ENCODE measurements at places on chromosomes 2 and 18. TPM values are rescaled to one million over a fixed set of nuclear protein-coding genes. Genes with fewer than 3 reads are reported as not detected.

ATOH8 gene
- 0.12 TPM for total RNA-seq

SERPINB12 gene
- total RNA-seq: not detected

TTN gene
- total RNA-seq: 12.3 TPM

PXDN gene
- 0.58 TPM for total RNA-seq

NPPC gene
- not detected for total RNA-seq

GRCh38 chr2:11177871-11178690 is 22.8 kb downstream of the SLC66A3 start:
- DNase-seq: no peak
- H3K4me3 ChIP-seq: no peak overlapping the region
- H3K27me3 ChIP-seq: no peaks in the 10 kb centered on the region
- peaks cover 11% of the 10 kb centered on the region for H3K4me1 ChIP-seq
- no peak overlapping the region for H3K27ac ChIP-seq
- peaks cover 6% of the 10 kb centered on the region for H3K36me3 ChIP-seq

- no peak for DNase-seq
- no peak overlapping the region for H3K4me3 ChIP-seq
- H3K4me1 ChIP-seq: no peaks in the 10 kb centered on the region
- peaks cover 2% of the 10 kb centered on the region for H3K27me3 ChIP-seq
- no peaks in the 10 kb centered on the region for H3K36me3 ChIP-seq
These were observed 50.7 kb downstream of the RMDN2 start for GRCh38 chr2:37975808-37976207.

- peaks cover 1% of the 10 kb centered on the region for H3K36me3 ChIP-seq
- DNase-seq: no peak
- no peak overlapping the region for H3K4me3 ChIP-seq
- peaks cover 21% of the 10 kb centered on the region for H3K27me3 ChIP-seq
- no peaks in the 10 kb centered on the region for H3K4me1 ChIP-seq
- H3K27ac ChIP-seq: no peak overlapping the region
These were observed 21.1 kb upstream of the NAPG start for GRCh38 chr18:10504723-10505122.

- H3K27ac ChIP-seq: no peak overlapping the region
- H3K4me1 ChIP-seq: no peaks in the 10 kb centered on the region
- DNase-seq: no peak
- H3K36me3 ChIP-seq: no peaks in the 10 kb centered on the region
These were observed 6.8 kb downstream of the CCBE1 start for GRCh38 chr18:59690186-59690982.

GRCh38 chr18:28725876-28726275 is 548.9 kb upstream of the CDH2 start:
- no peaks in the 10 kb centered on the region for H3K27me3 ChIP-seq
- no peak overlapping the region for H3K27ac ChIP-seq
- no peak for DNase-seq

- no peaks in the 10 kb centered on the region for H3K27me3 ChIP-seq
- no peak overlapping the region for H3K4me3 ChIP-seq
- peaks cover 61% of the 10 kb centered on the region for H3K4me1 ChIP-seq
- H3K36me3 ChIP-seq: peaks cover 22% of the 10 kb centered on the region
- DNase-seq: no peak
- H3K27ac ChIP-seq: no peak overlapping the region
These were observed 31.3 kb downstream of the HPCAL1 start for GRCh38 chr2:10333966-10334365.

- no peak overlapping the region for H3K27ac ChIP-seq
- no peak overlapping the region for H3K4me3 ChIP-seq
- no peaks in the 10 kb centered on the region for H3K36me3 ChIP-seq
- no peaks in the 10 kb centered on the region for H3K4me1 ChIP-seq
- H3K27me3 ChIP-seq: no peaks in the 10 kb centered on the region
These were observed 71.3 kb upstream of the PID1 start for GRCh38 chr2:229342376-229342775.

DNA sequence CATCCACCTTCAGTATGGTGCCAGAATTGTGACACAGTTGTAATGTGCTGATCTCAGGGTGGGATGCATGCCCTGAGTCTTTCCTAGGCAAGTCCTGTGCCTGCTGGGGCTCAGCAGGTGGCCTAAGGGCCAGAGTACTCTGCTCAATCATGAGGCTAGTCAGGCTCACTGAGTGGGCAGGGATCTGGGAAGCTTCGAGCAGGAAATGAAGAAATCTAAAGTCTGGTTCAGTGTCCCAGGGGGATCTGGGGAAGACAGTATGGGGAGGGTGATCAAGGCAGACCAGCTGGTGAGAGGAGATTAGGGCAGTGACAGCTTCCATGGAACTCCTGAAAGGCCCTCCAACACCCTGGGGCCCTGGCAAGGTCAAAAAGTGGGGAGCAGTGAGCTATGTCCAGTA is 8.9 kb upstream of the ANKRD29 start:
- no peaks in the 10 kb centered on the region for H3K36me3 ChIP-seq
- DNase-seq: no peak
- H3K27ac ChIP-seq: no peak overlapping the region

- H3K4me3 ChIP-seq: no peak overlapping the region
- no peaks in the 10 kb centered on the region for H3K4me1 ChIP-seq
- H3K36me3 ChIP-seq: no peaks in the 10 kb centered on the region
- H3K27me3 ChIP-seq: no peaks in the 10 kb centered on the region
These were observed 1334.8 kb upstream of the CELF4 start for GRCh38 chr18:38900445-38900844.

DNA sequence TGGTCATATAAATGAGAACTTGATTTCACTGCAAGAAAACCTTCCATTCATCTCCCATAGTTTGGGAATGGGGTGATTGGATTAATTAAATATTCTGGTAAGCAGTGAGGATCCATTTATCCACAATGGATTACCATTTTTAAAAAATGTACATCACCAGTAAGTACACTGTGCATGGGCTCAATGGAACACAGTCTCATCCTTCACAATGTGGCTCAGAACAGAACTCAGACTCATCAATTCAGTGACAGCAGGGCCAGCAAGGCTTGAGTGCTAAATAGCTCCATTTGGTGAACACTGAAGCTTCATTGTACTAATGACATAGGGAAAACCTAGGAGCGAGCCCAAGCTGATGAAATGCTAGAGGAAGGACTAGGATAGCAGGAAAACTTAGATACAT is 223.8 kb downstream of the CMPK2 start:
- no peak overlapping the region for H3K27ac ChIP-seq
- H3K4me3 ChIP-seq: no peak overlapping the region
- H3K36me3 ChIP-seq: no peaks in the 10 kb centered on the region
- no peaks in the 10 kb centered on the region for H3K4me1 ChIP-seq

DNA sequence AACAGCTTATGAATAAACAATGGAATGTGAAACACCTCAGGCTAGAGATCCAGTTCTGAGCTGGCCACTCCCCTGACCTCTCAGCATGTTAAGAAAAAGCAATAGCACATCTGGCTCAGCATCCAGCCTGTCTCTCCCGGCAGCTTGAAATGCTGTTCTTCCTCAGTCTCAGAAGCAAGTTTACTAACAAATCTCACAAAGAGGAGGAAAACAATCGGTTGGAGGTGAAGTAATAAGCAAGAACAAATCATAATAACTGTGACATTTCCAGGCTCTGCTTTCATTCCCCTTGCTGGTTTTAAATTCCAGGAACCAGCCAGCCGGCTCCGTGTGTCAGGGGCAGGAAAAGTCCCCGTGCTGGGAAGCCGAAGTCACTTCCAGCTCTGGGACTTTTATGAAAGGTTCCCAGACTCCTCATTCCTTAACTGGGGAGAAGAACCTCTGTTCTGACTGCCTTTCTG is 133.9 kb upstream of the ARL4C start:
- H3K4me1 ChIP-seq: no peaks in the 10 kb centered on the region
- H3K27ac ChIP-seq: no peak overlapping the region
- peaks cover 4% of the 10 kb centered on the region for H3K27me3 ChIP-seq
- H3K36me3 ChIP-seq: no peaks in the 10 kb centered on the region
- DNase-seq: no peak

GRCh38 chr18:76564117-76564516 is 69.1 kb upstream of the ZNF516 start:
- peaks cover 17% of the 10 kb centered on the region for H3K27me3 ChIP-seq
- H3K4me1 ChIP-seq: no peaks in the 10 kb centered on the region
- H3K36me3 ChIP-seq: no peaks in the 10 kb centered on the region

- no peak overlapping the region for H3K27ac ChIP-seq
- no peak for DNase-seq
- H3K36me3 ChIP-seq: peaks cover 21% of the 10 kb centered on the region
- H3K27me3 ChIP-seq: no peaks in the 10 kb centered on the region
These were observed 3.6 kb upstream of the KCNJ13 start for GRCh38 chr2:232779934-232780333.

- H3K27me3 ChIP-seq: peaks cover 9% of the 10 kb centered on the region
- no peak overlapping the region for H3K4me3 ChIP-seq
- no peaks in the 10 kb centered on the region for H3K36me3 ChIP-seq
These were observed 76.5 kb upstream of the EPB41L3 start for GRCh38 chr18:5620289-5620688.

DNA sequence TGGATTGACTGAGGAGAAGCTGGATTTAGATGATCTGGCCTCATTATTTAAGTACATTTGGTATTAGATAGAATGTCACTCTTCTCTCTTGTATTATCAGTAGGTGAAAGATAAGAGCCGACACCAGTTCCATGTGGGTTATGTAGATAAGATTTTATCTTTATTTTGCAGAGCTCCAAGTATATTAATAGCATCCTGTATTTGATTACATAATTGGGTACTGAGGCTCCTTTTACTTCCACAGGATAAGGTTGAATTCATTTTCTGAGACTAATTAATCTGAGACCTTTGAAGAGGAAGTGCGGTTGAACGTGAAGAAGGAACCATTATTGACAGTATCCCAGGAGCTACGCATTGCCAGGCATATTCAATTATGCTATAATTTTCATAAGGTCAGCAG is 32.8 kb upstream of the CD226 start:
- no peaks in the 10 kb centered on the region for H3K27me3 ChIP-seq
- no peak for DNase-seq
- H3K4me1 ChIP-seq: peaks cover 47% of the 10 kb centered on the region
- H3K36me3 ChIP-seq: peaks cover 51% of the 10 kb centered on the region
- no peak overlapping the region for H3K4me3 ChIP-seq
- H3K27ac ChIP-seq: no peak overlapping the region

GRCh38 chr18:55953326-55953725 is 365.3 kb upstream of the TCF4 start:
- no peak overlapping the region for H3K27ac ChIP-seq
- no peak for DNase-seq
- no peaks in the 10 kb centered on the region for H3K36me3 ChIP-seq
- no peak overlapping the region for H3K4me3 ChIP-seq
- H3K27me3 ChIP-seq: no peaks in the 10 kb centered on the region

GRCh38 chr2:143176606-143177005 is 47.4 kb downstream of the ARHGAP15 start:
- H3K36me3 ChIP-seq: peaks cover 53% of the 10 kb centered on the region
- peak overlapping the region; percentile 88 for H3K27ac ChIP-seq
- DNase-seq: peak; percentile 10
- H3K27me3 ChIP-seq: no peaks in the 10 kb centered on the region
- peaks cover 61% of the 10 kb centered on the region for H3K4me1 ChIP-seq

DNA sequence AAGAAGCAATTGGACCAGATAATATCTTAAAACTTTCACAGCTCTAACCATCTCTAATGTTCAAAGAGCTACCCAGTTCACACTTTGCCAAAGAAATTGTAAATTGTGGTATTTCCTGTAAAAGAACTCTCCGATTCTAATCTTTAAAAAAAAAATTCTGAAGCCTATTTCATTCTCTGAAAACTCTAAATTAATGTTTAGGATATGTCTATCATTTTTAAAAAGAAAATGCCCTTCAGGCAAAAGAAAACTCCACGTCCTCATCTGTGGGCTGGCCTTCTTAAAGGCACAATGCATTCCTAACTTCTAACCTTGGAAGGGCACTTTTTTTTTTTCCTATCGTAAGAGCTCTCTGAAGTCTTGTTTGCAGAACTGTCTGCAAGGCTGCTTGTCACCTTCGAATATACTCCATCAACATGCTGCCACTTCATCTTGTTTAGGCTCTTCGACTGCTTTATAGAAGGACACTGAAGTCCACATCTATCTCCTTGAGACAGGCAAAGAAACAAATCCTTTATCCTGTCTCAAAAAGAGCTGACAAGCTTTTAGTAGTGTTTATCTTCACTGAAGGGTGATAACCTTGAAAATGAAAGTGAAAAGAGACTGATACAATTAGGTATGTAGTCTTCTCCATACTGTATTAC is 124.3 kb upstream of the SLC39A10 start:
- DNase-seq: peak; percentile 44
- peaks cover 78% of the 10 kb centered on the region for H3K4me1 ChIP-seq
- no peaks in the 10 kb centered on the region for H3K27me3 ChIP-seq
- peak overlapping the region; percentile 100 for H3K27ac ChIP-seq
- H3K36me3 ChIP-seq: peaks cover 40% of the 10 kb centered on the region

DNA sequence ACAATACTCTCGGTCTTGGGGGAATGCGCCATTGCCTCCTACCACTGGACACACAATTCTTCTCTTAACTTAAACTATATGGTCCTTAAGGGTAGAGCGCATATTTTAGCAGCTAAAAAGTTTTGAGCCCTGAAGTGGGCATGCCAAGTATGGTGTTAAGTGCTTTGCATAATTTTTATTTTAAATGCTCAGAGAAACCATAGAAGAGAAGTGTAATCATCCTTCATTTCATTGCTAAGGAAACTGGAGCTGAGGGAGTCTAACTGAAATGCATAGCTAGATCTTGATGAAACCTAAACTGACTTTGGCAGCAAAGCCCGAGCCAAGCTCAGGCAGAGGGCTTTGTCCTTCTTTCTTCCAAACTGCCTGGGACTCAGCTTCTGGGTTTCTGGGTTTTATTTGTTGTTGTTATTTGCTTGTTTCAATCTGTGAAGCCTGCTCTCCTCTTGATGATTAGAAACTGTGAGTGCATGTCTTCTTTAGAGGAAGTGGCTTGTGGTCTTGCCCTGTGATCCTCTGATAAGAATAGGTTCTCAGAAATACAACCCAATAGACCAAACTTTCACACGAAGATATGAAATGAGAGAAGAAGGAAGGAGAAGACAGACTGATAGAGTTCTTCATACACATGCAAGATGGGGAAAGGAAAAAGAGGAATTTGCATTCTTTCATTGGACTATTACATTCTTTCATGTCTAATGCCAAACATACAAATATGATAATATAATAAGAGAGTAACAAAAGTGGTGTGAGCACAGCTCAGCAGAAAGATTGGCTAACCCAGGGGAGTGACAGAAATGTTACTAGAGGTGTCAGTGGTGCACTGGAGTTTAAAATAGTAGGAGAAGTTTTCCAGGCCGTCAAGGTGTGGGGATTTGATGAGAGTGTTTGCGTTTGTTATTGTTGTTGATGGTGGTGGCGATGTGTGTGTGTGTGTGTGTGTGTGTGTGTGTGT is 7.5 kb upstream of the RNF144A start:
- peak; percentile 83 for DNase-seq
- peaks cover 87% of the 10 kb centered on the region for H3K36me3 ChIP-seq
- H3K27ac ChIP-seq: peak overlapping the region; percentile 97
- H3K4me1 ChIP-seq: peaks cover 91% of the 10 kb centered on the region
- H3K27me3 ChIP-seq: no peaks in the 10 kb centered on the region

Measured in activated CD4-positive, alpha-beta T cell treated with anti-CD3 and anti-CD28 coated beads, Interleukin-2, amount 10 ng/mL, durations not matched to agents 7 days and 5 days (primary cell).